Endodermal cell (in vitro differentiated cells): ENCODE measurements at places on chromosomes 11 and 22. TPM values are rescaled to one million over a fixed set of nuclear protein-coding genes. Genes with fewer than 3 reads are reported as not detected.

- H3K4me3 ChIP-seq: no peak overlapping the region
- H3K36me3 ChIP-seq: peaks cover 41% of the 10 kb centered on the region
- H3K4me1 ChIP-seq: no peaks in the 10 kb centered on the region
Measured at GRCh38 chr11:32960553-32961164, 55.0 kb upstream of the DEPDC7 start.

- peak overlapping the region; percentile 38 for H3K4me3 ChIP-seq
- H3K27me3 ChIP-seq: no peaks in the 10 kb centered on the region
- DNase-seq: peak; percentile 86
- peaks cover 31% of the 10 kb centered on the region for H3K4me1 ChIP-seq
- H3K27ac ChIP-seq: peak overlapping the region; percentile 40
Measured at GRCh38 chr11:63887386-63887999, 29.5 kb downstream of the RCOR2 start.

- no peak overlapping the region for H3K4me3 ChIP-seq
- H3K36me3 ChIP-seq: peaks cover 17% of the 10 kb centered on the region
- H3K4me1 ChIP-seq: peaks cover 12% of the 10 kb centered on the region
- DNase-seq: no peak
Measured at GRCh38 chr11:94150704-94151685, 22.4 kb downstream of the PANX1 start.

GRCh38 chr11:19954899-19955298 lies 205.4 kb downstream of the DBX1 start:
- DNase-seq: no peak
- no peaks in the 10 kb centered on the region for H3K27me3 ChIP-seq
- H3K4me3 ChIP-seq: no peak overlapping the region
- H3K27ac ChIP-seq: no peak overlapping the region

GRCh38 chr11:8233691-8234424 lies 29.8 kb downstream of the LMO1 start:
- H3K4me1 ChIP-seq: no peaks in the 10 kb centered on the region
- no peak overlapping the region for H3K4me3 ChIP-seq
- H3K27ac ChIP-seq: no peak overlapping the region
- DNase-seq: no peak

DNA sequence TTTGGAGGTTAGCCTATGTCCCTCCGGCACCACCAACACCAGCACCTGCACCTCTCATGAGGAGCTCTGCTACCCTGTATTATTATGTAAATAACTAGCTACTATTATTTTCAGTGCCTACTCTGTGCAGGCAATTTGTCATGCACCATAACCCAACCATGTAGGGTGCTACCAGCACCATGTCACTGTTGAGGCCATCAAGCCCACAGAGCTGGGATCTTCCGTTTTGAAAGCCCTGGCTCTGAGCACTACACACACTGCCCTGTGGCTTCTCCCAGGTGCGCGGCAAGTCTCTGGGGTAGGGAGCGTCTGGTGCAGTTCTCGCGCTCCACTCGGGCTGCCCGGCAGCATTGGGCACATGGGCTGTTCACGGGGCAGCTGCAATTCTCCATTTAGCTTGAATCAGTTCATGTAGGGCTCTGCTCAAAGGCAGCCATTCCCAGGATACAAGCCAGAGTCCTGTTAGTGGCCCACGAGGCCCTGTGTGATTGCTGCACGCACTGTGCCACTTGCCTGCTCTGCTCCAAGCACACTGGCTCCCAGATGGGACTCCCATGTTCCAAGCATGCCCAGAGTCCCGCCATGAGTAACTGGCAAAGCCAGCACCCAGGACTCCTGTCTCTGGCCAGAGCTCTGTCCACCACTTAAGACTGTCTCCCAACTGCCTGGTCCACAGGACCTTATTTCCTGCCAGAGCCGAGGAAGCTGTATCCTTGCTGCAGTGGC lies 42.5 kb upstream of the CDON start:
- H3K27ac ChIP-seq: no peak overlapping the region
- H3K4me3 ChIP-seq: no peak overlapping the region
- H3K27me3 ChIP-seq: peaks cover 5% of the 10 kb centered on the region
- peak; percentile 52 for DNase-seq
- H3K4me1 ChIP-seq: peaks cover 2% of the 10 kb centered on the region
- H3K36me3 ChIP-seq: no peaks in the 10 kb centered on the region

GRCh38 chr11:73426219-73426850 lies 50.1 kb downstream of the RELT start:
- H3K4me1 ChIP-seq: no peaks in the 10 kb centered on the region
- H3K4me3 ChIP-seq: no peak overlapping the region
- no peak overlapping the region for H3K27ac ChIP-seq
- peaks cover 7% of the 10 kb centered on the region for H3K36me3 ChIP-seq
- DNase-seq: peak; percentile 22

GRCh38 chr11:64935359-64936081 lies at the start of gene GPHA2:
Gene GPHA2 (minus strand): TSS chr11:64935893. CDS start chr11:64935460, 433 bp downstream.
- peaks cover 6% of the 10 kb centered on the region for H3K27me3 ChIP-seq
- no peaks in the 10 kb centered on the region for H3K4me1 ChIP-seq
- H3K36me3 ChIP-seq: no peaks in the 10 kb centered on the region

- H3K27ac ChIP-seq: no peak overlapping the region
- no peak for DNase-seq
- no peaks in the 10 kb centered on the region for H3K4me1 ChIP-seq
Measured at GRCh38 chr11:67282876-67283371, 6.2 kb upstream of the ANKRD13D start.

GRCh38 chr22:42926104-42926503 lies 69.0 kb upstream of the ARFGAP3 start:
- no peak overlapping the region for H3K27ac ChIP-seq
- peaks cover 18% of the 10 kb centered on the region for H3K4me1 ChIP-seq
- H3K4me3 ChIP-seq: no peak overlapping the region
- no peaks in the 10 kb centered on the region for H3K27me3 ChIP-seq
- peaks cover 19% of the 10 kb centered on the region for H3K36me3 ChIP-seq
- no peak for DNase-seq

DNA sequence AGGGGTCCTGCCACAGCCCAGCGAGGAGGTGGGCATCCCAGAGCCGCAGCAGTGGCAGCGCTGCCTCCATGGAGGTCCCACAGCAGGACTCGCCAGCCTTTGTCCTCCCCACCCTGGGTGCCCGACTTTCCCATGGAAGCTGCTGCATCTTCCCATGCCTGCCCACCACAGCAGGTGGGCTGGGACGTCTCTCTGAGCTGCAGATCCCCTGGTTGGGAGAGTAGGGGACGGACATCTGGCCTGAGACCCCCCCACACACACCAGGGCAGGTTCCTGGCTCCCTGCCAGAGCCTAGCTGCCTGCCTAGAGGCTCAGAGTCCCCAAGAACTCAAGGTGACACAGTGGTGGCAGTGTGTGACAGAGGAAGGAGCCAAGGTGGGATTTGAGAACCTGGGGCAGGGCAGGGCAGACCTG lies 21.5 kb upstream of the PRR5 start:
- no peak for DNase-seq
- no peak overlapping the region for H3K4me3 ChIP-seq
- H3K27ac ChIP-seq: no peak overlapping the region
- H3K4me1 ChIP-seq: peaks cover 3% of the 10 kb centered on the region
- no peaks in the 10 kb centered on the region for H3K27me3 ChIP-seq

GRCh38 chr11:128653801-128654231 lies 40.1 kb upstream of the FLI1 start:
- no peak overlapping the region for H3K4me3 ChIP-seq
- no peaks in the 10 kb centered on the region for H3K36me3 ChIP-seq
- no peak overlapping the region for H3K27ac ChIP-seq
- peaks cover 25% of the 10 kb centered on the region for H3K27me3 ChIP-seq
- DNase-seq: peak; percentile 86

GRCh38 chr22:39682994-39683393 lies 112.4 kb downstream of the CACNA1I start:
- H3K4me1 ChIP-seq: no peaks in the 10 kb centered on the region
- no peak overlapping the region for H3K4me3 ChIP-seq
- DNase-seq: no peak
- H3K27me3 ChIP-seq: no peaks in the 10 kb centered on the region

GRCh38 chr11:58493676-58494075 lies 14.2 kb downstream of the OR5B21 start:
- no peak for DNase-seq
- peaks cover 4% of the 10 kb centered on the region for H3K27me3 ChIP-seq
- no peak overlapping the region for H3K4me3 ChIP-seq
- H3K36me3 ChIP-seq: no peaks in the 10 kb centered on the region

GRCh38 chr11:61787928-61788491 lies 4.4 kb downstream of the TMEM258 start:
- H3K27ac ChIP-seq: no peak overlapping the region
- peaks cover 57% of the 10 kb centered on the region for H3K36me3 ChIP-seq
- no peaks in the 10 kb centered on the region for H3K27me3 ChIP-seq
- H3K4me3 ChIP-seq: no peak overlapping the region

DNA sequence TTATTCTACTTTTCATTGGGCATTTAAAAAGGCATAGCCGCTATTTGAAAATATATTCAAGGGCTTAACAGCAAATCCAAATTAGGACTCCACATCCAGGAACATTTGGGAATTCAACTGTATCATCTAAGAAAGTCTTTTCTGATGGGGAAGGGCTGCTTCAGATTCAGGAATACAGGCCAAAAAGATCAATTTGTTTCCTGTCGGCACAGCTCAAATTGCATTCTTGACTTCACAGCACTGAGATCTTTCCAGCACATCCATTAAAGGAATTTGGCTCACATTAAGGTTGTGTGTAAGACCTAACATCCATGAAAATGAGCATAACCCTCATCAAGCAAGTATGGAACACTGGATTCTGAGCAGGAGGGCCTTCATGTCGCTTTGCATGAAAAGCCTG lies 1169.5 kb upstream of the CCDC90B start:
- H3K27ac ChIP-seq: no peak overlapping the region
- no peaks in the 10 kb centered on the region for H3K36me3 ChIP-seq
- no peak for DNase-seq
- H3K27me3 ChIP-seq: no peaks in the 10 kb centered on the region

GRCh38 chr22:20324139-20324516 lies 4.3 kb upstream of the DGCR6L start:
- DNase-seq: peak; percentile 19
- no peaks in the 10 kb centered on the region for H3K27me3 ChIP-seq
- no peak overlapping the region for H3K4me3 ChIP-seq
- no peak overlapping the region for H3K27ac ChIP-seq

DNA sequence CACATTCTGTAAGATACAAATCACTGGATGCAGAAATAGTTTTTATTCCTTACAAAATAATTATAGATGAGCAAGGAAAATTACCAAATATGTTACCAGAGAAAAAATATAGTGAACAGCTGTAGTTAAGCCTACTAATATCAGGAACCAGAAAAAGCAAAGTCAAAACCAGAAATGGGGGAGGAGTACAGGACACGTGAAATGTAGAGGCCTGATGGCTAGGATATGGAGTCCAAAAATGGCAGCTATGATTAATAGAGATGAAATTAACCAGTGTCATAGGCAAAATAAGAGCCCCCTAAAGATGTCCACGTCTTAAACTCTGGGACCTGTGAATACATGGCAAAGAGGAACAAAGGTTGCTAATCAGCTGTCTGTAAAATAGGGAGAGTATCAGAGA lies 34.1 kb downstream of the MRE11 start:
- peaks cover 29% of the 10 kb centered on the region for H3K36me3 ChIP-seq
- DNase-seq: no peak
- no peaks in the 10 kb centered on the region for H3K4me1 ChIP-seq
- no peak overlapping the region for H3K4me3 ChIP-seq
- H3K27ac ChIP-seq: no peak overlapping the region
- H3K27me3 ChIP-seq: no peaks in the 10 kb centered on the region

DNA sequence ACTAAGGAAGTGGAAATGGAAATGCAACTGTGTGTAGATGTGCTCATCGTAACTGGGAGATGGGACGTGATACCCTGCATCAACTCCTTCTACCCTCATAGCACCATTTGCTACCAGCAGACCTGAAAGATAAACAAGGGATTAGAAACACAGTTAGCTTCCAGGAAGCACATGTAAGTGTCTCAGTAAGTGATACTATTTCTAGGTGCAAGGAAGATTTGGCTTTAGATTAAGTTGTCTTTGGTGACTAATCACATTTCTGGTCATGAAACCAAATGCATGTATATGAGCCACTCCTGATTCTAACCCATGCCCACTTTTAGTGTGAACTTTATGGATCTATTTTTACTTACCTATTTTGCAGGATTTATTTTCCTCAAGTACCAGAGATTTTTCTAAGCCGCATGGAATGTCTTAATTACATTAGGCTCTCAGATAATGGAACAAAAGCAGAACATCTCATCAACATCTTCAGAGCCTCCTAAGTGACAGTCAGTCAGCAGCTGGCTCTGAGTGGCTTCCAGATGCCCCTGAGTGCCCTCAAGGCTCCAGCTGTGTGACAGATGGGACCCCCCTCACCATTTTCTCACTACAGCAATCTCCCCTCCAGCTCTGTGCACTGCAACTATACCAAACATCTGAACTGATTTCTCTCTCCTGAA lies 21.2 kb downstream of the SLC5A12 start:
- H3K4me1 ChIP-seq: peaks cover 23% of the 10 kb centered on the region
- DNase-seq: no peak
- H3K27me3 ChIP-seq: no peaks in the 10 kb centered on the region
- no peaks in the 10 kb centered on the region for H3K36me3 ChIP-seq
- no peak overlapping the region for H3K27ac ChIP-seq

DNA sequence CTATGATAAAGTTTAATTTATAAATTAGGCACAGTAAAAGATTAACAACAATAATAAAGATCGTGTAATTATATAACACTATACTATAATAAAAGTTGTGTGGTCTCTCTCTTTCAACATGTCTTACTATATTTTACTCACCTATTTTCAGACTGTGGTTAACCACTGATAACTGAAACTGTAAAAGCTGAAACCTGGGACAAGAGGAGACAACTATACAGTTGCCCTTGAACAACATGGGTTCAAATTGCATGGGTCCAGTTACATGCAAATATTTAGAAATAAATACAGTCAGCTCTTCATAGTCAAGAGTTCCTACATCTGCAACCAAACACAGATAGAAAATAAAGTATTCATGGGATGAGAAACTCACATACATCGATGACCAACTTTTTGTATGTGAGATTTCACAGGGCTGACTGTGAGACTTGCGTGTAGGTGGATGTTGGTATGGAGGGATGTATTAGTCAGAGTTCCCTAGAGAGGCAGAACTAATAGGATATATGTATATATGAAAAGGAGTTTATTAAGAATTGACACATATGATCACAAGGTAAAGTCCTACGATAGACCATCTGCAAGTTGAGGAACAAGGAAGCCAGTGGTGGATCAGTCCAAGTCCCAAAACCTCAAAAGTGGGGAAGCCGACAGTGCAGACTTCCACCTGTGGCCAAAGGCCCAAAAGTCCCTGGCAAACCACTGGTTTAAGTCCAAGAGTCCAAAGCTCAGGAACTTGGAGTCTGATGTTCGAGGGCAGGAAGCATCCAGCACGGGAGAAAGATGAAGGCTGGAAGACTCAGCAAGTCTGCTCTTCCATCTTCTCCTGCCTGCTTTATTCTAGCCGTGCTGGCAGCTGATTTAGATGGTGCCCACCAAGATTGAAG lies 359.5 kb downstream of the INSC start:
- no peaks in the 10 kb centered on the region for H3K27me3 ChIP-seq
- H3K36me3 ChIP-seq: no peaks in the 10 kb centered on the region
- DNase-seq: no peak
- H3K4me1 ChIP-seq: no peaks in the 10 kb centered on the region
- H3K27ac ChIP-seq: no peak overlapping the region

Gene C22orf42
- total RNA-seq: 0.18 and 0.20 TPM in 2 replicates

Gene AP1B1
- 63.2 and 64.9 TPM in 2 replicates for total RNA-seq

Gene PACSIN2
- 61.4 and 62.4 TPM in 2 replicates for total RNA-seq

Gene SMDT1
- 40.2 and 41.3 TPM in 2 replicates for total RNA-seq

Gene NPAS4
- total RNA-seq: not detected in 3 replicates

Gene A4GALT
- total RNA-seq: 6.4 and 7.7 TPM in 2 replicates

Gene RAG2
- total RNA-seq: not detected in 2 replicates

Gene BIRC3
- 0.07 to 0.92 TPM (median 0.40 TPM) in 3 replicates for total RNA-seq

Gene PLEKHA7
- total RNA-seq: 13.6 and 17.5 TPM in 2 replicates

Gene PRODH
- total RNA-seq: 47.6 and 65.1 TPM in 2 replicates

Gene RAB39A
- 4.6 and 4.8 TPM in 2 replicates for total RNA-seq

Gene OR2AG1
- total RNA-seq: not detected in 3 replicates

Gene LRRC75B
- 30.7 and 31.2 TPM in 2 replicates for total RNA-seq

Gene C11orf87
- total RNA-seq: 0.05 TPM in 1 of 2 replicates, not detected in the other

Gene MMP10
- not detected in 3 replicates for total RNA-seq
